Tibial nerve (tissue), 4 donors: ENCODE measurements at places on chromosomes 1 and 21. TPM values are rescaled to one million over a fixed set of nuclear protein-coding genes. Genes with fewer than 3 reads are reported as not detected.

DNA sequence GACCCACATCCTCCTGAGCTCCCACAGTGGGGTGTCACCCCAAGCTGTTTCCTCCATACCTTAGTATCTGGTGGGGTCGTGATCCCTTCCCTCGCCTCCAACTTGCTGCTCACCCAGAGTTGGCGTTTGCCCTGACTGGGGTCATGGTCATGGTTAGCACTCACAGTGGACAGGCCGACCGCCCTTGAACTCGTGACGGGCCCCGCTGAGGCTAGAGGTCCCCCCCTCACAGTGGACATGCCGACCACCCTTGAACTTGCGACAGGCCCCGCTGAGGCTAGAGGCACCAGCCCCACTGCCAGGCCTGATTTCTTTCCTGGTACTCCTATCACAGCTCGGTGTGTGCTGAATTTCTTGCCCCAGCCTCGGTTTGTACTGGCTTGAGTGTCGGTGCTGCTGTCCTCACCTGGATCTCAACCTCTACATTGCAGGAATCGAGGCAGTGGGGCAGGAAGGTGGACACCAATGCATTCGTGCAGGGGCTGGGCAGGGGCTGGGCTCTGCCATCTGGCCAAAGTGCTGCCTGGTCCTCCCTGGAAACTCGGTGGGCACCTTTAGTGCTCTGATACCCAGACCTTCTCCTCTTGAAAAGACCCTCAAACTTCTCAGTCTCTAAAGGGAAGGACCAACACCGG lies 37.5 kb upstream of the AJAP1 start:
- no peaks in the 10 kb centered on the region for H3K36me3 ChIP-seq
- H3K4me3 ChIP-seq = no peak overlapping the region
- no peak overlapping the region for H3K27ac ChIP-seq
- no peaks in the 10 kb centered on the region for H3K27me3 ChIP-seq
- no peaks in the 10 kb centered on the region for H3K4me1 ChIP-seq
- no peak for DNase-seq

DNA sequence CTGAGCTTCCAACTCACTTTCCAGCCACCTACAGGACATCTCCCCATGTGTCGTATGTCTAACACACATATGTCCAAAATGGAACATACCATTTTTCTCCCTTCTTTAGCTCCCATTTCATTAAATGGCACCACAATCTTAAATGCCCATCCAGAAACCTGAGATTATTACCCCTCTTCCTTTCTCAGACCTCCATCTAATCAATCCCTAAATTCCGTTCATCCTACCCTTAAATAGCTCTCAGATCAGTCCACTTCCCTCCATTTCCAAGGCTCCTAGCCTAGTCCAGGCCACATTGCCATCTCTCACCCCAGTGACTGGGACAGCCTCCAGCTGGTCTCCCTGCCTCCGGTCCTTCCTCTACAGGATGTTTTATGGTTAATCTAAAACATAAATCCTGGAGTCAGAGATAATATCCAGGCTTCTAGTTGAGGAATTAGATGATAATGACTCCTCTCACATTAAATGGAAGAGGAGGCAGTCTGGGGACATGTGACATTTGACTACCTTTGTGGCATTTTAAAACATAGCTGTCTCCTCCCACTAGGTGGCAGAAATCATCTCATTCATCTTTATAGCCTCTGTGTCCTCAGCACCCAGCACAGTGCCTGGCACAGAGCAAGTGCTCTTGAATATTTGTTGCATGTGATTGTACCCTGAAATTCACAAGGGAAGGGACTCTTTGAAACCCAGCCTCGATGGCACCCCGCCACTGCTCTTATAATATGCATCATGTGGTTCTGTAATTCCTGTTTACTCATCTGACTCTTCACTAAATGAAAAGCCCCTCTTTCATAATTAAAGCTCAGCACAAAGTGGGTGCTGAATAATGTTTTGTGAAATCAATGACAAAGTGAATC lies 102.3 kb downstream of the TMEM53 start:
- H3K4me3 ChIP-seq = no peak overlapping the region
- DNase-seq = no peak
- no peaks in the 10 kb centered on the region for H3K36me3 ChIP-seq
- H3K27me3 ChIP-seq = no peaks in the 10 kb centered on the region
- H3K27ac ChIP-seq = no peak overlapping the region
- H3K4me1 ChIP-seq = no peaks in the 10 kb centered on the region

DNA sequence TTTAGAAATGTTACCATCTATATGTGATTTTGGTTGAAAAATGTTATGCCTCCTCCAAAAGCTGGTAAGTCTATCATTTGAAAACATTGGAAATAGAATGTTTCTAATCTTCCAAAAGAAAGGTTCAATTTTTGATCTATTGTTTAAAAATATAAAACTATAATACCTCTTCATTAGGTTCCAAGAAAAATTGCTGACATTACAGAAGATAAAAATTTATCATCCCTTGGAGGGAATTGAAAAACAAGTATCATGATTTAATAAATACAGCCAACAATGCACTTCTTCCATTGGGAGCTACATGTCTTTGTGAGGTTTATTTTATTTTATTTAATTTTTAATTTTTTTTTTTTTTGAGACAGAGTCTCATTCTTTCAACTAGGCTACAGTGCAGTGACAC lies 148.5 kb downstream of the PIK3R3 start:
- H3K27ac ChIP-seq = no peak overlapping the region
- no peak overlapping the region for H3K4me3 ChIP-seq
- no peaks in the 10 kb centered on the region for H3K27me3 ChIP-seq
- DNase-seq = no peak
- H3K4me1 ChIP-seq = no peaks in the 10 kb centered on the region

DNA sequence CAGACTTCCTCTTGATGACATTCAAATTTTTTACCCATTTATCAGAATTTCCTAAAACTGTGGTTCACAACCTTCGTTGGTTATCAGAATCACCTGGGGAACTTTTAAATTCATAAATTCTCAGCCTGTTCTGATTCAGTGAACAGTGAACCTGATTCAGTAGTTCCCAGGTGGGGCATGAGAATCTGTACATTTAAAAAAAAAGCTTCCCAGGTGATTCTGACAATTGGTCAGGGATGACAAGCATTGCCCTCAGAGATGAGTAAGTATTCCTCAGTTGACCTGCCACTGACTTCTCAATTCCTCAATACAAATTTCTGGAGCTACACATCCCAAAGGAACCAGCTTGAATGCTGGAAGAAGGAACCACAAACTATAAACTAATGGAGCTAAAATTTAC lies 23.5 kb upstream of the CR2 start:
- H3K27me3 ChIP-seq = no peaks in the 10 kb centered on the region
- no peaks in the 10 kb centered on the region for H3K4me1 ChIP-seq
- H3K27ac ChIP-seq = no peak overlapping the region
- DNase-seq = no peak

DNA sequence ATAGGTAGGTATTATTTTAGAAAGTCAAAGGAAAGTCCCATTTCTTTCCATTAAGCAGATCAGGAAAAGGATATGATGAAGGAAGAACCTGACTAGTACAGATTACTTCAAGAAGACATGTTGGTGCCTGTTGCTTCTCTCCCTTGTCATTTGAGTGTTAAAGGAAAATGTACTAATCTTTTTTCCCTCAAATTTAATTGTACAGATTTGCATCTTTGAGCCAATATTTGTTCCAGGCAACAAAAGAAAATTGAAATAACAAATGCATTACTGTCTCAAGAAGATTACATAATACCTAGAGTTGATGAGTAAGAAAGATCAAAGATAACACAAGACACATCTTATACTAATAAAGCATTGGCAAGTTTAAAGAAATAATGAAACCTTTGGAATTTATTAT lies 566.9 kb upstream of the ZP4 start:
- H3K27ac ChIP-seq = no peak overlapping the region
- no peak for DNase-seq
- no peak overlapping the region for H3K4me3 ChIP-seq
- no peaks in the 10 kb centered on the region for H3K4me1 ChIP-seq
- H3K27me3 ChIP-seq = no peaks in the 10 kb centered on the region
- no peaks in the 10 kb centered on the region for H3K36me3 ChIP-seq

DNA sequence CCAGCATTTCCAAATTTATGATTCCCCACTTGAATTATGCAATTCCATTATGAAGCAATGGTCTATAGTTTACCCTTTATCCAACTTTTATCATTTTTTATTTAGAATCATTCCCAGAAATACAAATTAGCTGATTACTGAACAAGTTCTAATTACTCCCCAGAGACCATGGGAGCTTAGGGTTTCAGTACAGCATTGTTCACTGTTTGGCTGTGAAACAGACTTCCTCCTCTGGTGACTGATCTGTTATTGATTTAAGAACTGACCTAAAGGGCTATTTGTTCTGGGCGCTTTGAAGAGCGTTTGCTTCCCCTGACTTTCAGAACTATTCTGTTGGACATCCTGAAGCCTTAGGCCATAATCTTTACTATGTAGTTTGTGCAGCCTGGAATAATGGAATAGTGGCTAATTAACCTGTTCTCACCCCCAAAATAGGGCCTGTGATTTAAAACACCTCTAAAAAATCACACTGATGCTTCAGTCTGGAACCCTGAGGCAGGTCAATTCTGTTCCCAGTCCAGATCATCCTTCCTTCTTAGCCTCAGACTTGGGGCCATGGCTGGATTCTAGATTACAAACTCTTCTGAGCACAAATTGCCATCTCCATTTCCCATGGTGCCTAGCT lies 58.7 kb downstream of the ALG14 start:
- no peak overlapping the region for H3K4me3 ChIP-seq
- H3K27me3 ChIP-seq = no peaks in the 10 kb centered on the region
- H3K27ac ChIP-seq = peak overlapping the region; percentile 79
- no peak for DNase-seq
- no peaks in the 10 kb centered on the region for H3K4me1 ChIP-seq

GRCh38 chr1:228500143-228500734 lies 13.1 kb downstream of the RNF187 start:
- DNase-seq = no peak
- peak overlapping the region; percentile 24 for H3K4me3 ChIP-seq
- H3K27ac ChIP-seq = no peak overlapping the region
- no peaks in the 10 kb centered on the region for H3K4me1 ChIP-seq
- no peaks in the 10 kb centered on the region for H3K27me3 ChIP-seq

DNA sequence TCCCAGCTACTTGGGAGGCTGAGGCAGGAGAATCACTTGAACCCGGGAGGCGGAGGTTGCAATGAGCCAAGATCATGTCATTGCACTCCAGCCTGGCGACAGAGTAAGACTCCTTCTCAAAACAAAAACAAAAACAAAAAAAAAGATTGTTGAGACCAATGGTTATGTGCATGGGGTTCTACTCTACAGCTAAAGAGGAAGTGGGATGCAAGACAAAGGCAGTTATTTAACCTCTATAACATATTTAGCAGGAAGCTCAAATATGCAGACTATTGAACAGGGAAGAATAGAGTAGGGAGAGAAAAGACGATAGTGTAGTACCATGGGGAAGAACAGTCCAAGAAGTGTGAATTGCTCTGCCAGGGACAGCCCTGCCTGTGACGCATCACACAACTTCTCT lies 227.7 kb downstream of the SMYD3 start:
- H3K4me1 ChIP-seq = no peaks in the 10 kb centered on the region
- no peak overlapping the region for H3K4me3 ChIP-seq
- H3K27ac ChIP-seq = no peak overlapping the region
- no peaks in the 10 kb centered on the region for H3K27me3 ChIP-seq

GRCh38 chr1:63701187-63701586 lies 72.6 kb upstream of the ROR1 start:
- no peaks in the 10 kb centered on the region for H3K27me3 ChIP-seq
- peaks cover 4% of the 10 kb centered on the region for H3K4me1 ChIP-seq
- H3K36me3 ChIP-seq = no peaks in the 10 kb centered on the region
- no peak overlapping the region for H3K27ac ChIP-seq
- no peak overlapping the region for H3K4me3 ChIP-seq

DNA sequence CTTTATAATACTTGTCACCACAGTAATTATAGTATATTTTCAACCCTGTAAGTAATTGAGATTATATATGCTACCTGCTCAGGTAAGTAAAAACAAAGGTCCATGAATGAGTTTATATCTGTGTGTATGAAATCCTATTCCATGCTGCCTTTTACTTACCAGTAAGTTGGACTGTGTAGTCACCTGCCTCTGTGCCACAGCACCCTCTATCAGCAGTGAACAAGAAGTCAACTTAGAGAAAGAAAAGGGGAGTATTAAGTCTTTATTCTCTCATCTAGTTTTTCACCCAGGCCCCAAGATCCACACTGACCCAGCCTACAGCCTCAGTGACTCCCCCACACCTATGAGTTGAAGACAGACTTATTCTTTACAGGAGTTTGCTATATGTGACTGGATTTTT lies 36.9 kb upstream of the IFI16 start:
- H3K36me3 ChIP-seq = no peaks in the 10 kb centered on the region
- no peak for DNase-seq
- no peak overlapping the region for H3K27ac ChIP-seq
- no peaks in the 10 kb centered on the region for H3K27me3 ChIP-seq
- H3K4me1 ChIP-seq = no peaks in the 10 kb centered on the region
- H3K4me3 ChIP-seq = no peak overlapping the region

DNA sequence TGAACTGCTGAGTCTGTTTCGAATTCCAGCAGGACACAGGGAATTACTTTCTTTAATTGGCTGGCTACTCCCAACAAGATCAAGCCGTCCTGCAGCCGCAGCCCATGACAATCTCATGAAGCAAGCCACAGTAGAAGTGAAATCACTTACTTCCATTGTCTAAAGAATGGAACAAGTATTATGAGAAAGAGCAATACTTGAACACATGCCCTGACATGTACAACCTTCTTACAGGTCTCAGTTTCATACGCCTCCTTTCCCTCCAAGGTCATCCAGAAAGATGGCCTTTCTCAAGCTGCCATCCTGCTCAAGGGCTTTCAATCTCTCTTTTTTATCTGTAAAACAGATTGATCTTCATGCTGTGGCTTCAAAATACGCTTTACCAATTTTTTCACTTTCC lies 85.1 kb downstream of the PCSK9 start:
- no peak overlapping the region for H3K4me3 ChIP-seq
- no peaks in the 10 kb centered on the region for H3K27me3 ChIP-seq
- peaks cover 6% of the 10 kb centered on the region for H3K36me3 ChIP-seq
- H3K27ac ChIP-seq = no peak overlapping the region

GRCh38 chr1:53315456-53316423 lies 12.1 kb downstream of the LRP8 start:
- no peaks in the 10 kb centered on the region for H3K27me3 ChIP-seq
- no peaks in the 10 kb centered on the region for H3K36me3 ChIP-seq
- H3K4me3 ChIP-seq = no peak overlapping the region
- no peaks in the 10 kb centered on the region for H3K4me1 ChIP-seq
- no peak overlapping the region for H3K27ac ChIP-seq

- H3K4me3 ChIP-seq = no peak overlapping the region
- no peaks in the 10 kb centered on the region for H3K36me3 ChIP-seq
- no peak overlapping the region for H3K27ac ChIP-seq
- DNase-seq = no peak
- H3K27me3 ChIP-seq = no peaks in the 10 kb centered on the region
- H3K4me1 ChIP-seq = no peaks in the 10 kb centered on the region
These were observed 92.2 kb upstream of the KCTD3 start for GRCh38 chr1:215474940-215475339.

DNA sequence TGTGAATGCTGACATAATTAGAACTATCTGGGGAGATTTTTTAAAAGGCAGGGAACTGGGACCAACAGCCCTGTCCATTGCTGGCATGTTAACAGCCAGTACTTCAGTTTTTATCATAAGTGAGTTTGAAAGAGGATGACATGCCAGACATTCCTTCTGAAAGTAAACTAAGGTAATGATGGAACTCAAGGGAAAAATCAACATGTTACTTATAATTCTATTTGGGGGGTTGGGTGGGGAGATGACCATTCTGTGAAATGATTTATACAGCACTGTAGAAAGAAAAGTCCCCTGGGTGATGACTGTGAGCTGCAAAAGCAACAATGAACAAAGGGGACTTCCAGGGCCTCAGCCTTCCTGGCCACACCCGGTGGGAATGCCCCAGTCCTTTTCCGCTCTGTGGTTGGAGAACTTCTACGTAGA lies 5.4 kb upstream of the LAMC2 start:
- no peak overlapping the region for H3K4me3 ChIP-seq
- no peaks in the 10 kb centered on the region for H3K4me1 ChIP-seq
- peak overlapping the region; percentile 16 for H3K27ac ChIP-seq
- H3K36me3 ChIP-seq = no peaks in the 10 kb centered on the region

Gene SIPA1L2
- 56.4 TPM for total RNA-seq

Gene LRRC71
- total RNA-seq = not detected

Gene DISP1
- 15.5 TPM for total RNA-seq

Gene GJA8
- total RNA-seq = not detected
